ENCODE measurements at places on chromosomes 3 and 15. TPM values are rescaled to one million over a fixed set of nuclear protein-coding genes. Genes with fewer than 3 reads are reported as not detected.

AGBL1 gene
- total RNA-seq, result not detected

TTLL13 gene
- under 0.01 TPM for total RNA-seq

DNA sequence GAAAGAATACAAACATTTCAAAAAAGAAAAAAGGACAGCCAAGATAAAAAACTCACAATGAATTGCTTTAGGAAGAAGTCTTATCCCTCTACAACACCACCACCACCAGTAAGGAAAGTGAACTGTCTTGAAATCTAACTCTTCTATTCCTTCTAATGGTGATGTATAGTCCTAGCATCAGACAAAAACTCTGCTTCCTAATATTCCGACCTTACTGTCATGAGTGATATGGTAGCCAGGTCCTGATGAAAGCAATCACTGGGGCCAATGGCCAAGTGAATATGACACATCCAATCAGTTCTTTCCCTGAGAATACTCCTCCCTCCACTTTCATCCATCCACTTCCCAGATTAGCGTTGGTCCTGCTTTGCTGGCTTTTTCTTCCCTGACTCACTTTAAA lies 14.8 kb downstream of the GK5 start:
- peak; percentile 27 for DNase-seq

DNA sequence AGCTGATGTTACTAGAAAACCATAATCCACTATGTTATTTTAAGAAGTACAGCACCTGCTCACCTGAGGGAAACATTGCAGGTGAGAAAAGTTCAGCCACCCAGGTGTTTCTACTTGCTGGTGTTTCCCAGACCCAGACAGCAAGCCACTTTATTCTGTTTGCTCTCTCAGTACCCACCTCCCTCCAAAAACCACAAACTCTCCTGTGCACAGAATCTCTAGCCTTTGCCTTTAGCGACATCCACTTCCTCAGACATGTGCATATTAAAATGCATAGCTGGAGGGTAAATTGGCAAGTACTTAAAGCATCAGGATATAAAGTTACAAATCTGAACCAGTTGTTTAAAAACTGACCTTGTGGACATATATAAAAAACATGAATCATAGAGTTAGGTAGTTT lies 36.7 kb downstream of the VGLL3 start:
- DNase-seq, result no peak

- DNase-seq, result no peak
Observed at GRCh38 chr3:122931636-122932035, 95.9 kb downstream of the SEMA5B start.

DNA sequence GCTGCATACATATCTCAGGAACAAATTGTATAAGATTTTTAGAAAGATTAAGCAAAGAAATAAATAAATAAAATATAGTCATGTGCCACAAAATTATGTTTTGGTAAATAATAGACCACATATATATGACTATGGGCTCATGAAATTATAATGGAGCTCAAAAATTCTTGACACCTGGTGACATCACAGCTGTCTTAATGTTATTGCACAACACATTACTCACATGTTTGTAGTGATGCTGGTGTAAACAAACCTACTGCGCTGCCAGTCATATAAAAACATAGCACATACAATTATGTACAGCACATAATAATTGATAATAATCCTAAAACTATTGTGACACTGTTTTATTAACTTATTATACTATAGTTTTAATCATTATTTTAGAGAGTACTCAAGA lies 1159.1 kb downstream of the SI start:
- DNase-seq, result no peak

DNA sequence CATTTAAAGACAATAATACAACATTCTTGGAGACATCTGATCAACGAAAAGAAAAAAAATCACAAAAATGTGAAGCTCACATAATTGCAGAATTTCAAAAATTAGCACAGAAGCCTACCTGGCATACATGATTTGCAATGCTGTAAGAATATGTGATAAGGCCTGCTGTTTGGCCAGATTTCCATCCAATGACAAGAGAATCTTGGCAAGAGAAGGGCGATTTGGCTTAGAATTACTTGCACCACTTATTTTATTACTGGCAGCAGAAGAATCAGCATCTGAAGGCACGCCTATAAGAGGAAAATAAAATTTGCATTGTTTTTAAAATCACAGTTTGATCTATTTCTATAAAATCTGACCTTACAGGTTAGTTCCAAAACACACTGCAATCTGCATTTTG lies 70.3 kb upstream of the OCA2 start:
- no peak for DNase-seq

GRCh38 chr3:149673393-149673792 lies 15.6 kb upstream of the WWTR1 start:
- DNase-seq, result peak; percentile 28

All from fibroblast of villous mesenchyme (primary cell).